ENCODE measurements at places on chromosomes 13 and 19.

GRCh38 chr19:49812452-49812996, 568 bp downstream of the FUZ start:
- no peak for DNase-seq

- DNase-seq: no peak
These were observed 105.0 kb downstream of the STK24 start for GRCh38 chr13:98471934-98472333.

DNA sequence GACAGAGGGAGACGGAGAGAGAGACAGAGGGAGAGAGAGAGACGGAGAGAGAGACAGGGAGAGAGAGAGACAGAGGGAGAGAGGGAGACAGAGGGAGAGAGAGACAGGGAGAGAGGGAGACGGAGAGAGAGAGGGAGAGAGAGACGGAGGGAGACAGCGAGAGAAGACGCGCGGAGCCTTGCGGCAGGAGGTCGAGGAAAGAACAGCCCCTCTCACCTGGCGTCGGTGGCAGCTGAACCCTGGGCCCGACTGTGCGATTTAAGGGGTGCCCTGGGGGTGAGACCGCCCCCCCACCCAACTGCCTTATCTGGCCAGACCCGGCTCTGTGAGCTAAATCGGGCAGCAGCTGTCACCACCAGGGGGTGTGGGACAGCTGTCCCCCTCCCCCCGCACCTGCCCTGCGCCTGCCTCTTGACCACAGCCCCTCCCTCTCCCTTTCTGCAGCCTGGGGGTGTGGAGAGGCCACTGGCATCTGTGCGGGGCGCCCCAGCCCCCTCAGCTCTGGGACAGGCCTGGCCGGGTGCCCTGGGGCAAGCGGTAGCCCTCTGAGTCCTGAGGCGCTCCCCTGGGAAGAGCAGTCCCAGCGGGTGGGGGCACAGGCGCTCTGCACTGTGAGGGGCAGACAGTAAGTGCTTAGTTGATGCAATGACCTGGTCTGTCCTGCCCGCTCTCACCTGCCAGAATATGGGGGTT, 10.8 kb downstream of the JOSD2 start:
- peak; percentile 68 for DNase-seq

DNA sequence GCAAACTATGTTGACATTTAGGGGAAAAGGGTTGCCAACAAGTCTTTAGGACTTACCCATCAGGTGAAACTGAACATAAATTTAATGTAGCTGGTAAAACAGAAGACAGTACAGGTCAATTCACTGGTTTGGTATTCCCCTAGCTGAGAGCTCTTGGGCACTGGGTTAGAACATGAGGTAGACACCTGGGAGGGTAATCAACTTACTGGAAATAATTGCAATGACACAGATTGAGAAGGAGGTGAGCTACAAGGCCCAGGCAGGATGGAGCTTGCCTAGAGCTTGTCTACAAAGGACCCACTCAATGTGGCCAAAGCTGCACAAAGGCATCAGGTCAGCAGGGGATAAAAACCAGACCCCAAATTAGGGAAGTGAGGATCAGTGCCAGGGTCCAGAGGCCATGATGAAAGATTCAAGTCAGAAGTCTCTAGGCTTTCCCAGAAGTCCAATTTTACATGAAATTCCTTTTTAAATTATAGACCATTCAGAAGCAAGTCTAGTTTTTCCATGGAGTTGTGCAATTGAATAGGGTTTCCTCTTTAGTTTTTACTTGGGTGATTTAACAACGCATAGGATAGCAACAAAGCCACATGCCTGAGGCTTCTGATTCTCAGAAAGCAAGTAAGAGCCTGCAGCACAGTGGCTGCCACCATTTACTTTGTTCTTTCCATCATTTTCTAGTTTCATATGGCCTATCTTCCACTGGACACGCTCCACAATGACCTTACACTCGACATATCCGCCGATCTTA, 194.0 kb downstream of the NDFIP2 start:
- DNase-seq: no peak

DNA sequence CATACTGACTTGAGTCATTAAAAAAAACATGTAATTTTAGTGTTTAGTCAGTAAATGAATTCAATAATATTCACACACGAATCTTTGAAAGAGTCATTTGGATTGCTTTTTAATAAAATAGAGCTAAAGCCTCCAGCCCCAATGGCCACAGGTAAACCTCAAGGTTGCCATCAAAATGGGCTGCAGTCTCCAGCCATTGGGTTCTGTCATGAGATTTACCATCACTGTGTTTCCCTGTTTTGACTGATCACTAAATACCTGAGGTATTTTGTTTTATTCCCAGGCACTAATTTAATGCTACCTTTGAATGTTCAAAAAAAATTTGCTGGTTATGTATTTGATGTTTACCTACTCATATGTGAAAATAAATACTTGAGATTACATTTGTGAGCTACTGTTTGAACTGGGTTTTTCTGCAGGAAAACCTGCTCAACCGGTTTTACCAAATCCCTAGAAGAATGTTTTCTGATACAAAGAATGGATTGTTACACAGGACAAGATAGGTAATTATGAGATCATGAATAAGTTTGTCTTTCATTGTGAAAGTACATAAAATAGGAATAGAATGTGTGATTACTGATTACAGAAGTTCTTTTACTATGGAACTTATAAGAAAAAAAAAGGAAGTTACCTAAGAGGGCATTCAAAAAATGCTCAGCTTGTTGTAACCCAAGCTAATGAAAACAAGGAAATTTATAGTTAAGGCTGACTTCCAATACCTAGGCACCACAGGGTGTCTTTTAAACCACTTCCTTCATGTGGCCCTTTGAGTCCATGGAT, 391.3 kb downstream of the EFNB2 start:
- peak; percentile 74 for DNase-seq

DNA sequence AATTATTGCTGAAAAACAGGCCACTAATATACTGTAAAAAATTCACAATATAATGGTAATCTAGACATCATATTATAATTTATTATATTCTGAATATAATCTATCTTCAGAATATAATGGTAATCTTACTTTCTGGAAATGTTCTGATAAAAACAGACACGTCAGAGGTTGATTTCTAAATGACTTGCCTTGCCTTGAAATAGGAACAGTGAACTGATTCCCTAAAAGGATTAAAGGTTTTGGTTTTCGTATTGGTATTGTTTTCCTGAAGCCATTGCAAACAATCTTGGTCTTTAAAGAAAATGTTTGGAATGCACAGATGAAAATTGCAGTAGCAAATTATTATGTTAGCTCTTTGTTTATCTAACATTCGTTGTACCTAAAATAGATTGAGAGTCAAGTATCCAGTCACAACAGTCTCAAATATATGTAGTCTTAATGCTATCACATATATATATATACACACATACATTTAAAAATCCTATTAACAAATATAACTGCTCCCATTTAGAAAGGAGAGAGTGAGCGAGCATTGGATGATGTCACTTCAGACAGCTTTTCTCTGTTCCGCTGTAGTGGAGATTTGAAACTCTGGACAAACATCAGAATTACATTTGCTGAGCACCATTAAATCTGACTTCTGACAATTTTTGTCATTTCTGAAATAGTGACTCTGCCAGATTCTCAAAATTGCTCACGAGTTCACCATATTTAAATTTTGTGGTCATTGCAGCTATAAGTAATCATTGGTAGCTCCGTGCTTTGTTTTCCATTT, 1.7 kb downstream of the ITM2B start:
- no peak for DNase-seq

DNA sequence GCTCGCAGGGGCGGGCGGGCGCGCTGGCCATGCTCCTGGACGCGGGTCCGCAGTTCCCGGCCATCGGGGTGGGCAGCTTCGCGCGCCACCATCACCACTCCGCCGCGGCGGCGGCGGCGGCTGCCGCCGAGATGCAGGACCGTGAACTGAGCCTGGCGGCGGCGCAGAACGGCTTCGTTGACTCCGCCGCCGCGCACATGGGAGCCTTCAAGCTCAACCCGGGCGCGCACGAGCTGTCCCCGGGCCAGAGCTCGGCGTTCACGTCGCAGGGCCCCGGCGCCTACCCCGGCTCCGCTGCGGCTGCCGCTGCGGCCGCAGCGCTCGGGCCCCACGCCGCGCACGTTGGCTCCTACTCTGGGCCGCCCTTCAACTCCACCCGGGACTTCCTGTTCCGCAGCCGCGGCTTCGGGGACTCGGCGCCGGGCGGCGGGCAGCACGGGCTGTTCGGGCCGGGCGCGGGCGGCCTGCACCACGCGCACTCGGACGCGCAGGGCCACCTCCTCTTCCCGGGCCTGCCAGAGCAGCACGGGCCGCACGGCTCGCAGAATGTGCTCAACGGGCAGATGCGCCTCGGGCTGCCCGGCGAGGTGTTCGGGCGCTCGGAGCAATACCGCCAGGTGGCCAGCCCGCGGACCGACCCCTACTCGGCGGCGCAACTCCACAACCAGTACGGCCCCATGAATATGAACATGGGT, 599 bp downstream of the ZIC2 start:
- peak; percentile 50 for DNase-seq

- DNase-seq: no peak
These were observed 1129.3 kb downstream of the SLITRK5 start for GRCh38 chr13:88800505-88800904.

GRCh38 chr13:25149711-25150110, 22.4 kb downstream of the AMER2 start:
- no peak for DNase-seq

- no peak for DNase-seq
These were observed 1.1 kb downstream of the CD79A start for GRCh38 chr19:41877916-41878905.

- DNase-seq: peak; percentile 44
These were observed 8.2 kb downstream of the SERTM1 start for GRCh38 chr13:36681894-36682624.

GRCh38 chr19:22603518-22604440, 30.3 kb upstream of the ZNF492 start:
- DNase-seq: no peak

- no peak for DNase-seq
These were observed 19.0 kb downstream of the SPC24 start for GRCh38 chr19:11136400-11137101.

DNA sequence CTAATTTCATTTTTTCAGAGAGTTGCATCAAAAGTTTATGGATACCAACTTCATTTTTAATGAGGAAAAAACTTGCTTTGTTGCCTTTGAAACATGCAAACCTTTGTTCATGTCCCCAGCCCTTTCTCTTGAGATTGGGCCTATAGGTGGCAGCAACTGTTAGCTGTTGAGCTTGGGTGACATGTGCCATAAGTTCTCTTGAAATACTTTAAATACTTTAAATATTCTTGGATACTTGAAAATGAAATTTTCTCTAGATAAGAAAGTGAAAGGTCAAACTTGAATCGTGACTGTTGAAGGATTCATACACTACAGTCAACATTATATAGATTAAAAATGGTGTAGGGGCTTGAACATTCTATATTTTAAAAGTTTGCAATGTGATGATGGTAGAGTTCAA, 294.9 kb downstream of the NDFIP2 start:
- peak; percentile 73 for DNase-seq

- DNase-seq: peak; percentile 16
These were observed 2.5 kb downstream of the BSG start for GRCh38 chr19:574658-575526.

DNA sequence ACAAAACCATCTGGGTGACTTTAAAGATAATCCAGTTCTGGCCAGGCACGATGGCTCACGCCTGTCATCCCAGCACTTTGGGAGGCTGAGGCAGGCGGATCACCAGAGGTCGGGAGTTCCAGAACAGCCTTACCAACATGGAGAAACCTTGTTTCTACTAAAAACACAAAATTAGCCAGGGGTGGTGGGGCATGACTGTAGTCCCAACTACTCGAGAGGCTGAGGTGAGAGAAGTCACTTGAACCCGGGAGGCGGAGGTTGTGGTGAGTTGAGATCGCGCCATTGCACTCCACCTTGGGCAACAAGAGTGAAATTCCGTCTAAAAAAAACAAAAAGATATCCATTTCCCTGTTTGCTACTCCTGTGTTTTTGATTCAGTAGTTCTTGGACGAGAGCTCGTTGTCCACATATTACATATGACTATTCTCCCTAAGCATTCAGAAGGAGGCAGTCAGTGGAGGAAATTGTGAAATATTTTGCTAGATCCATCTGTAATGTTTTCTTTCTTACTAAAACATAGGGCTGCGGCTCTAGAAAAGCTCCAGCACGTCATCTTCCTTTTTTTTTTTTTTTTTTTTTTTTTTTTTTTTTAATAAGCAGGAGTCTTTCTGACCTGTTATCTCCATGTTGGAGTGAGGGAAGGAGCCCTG, 33.6 kb downstream of the ZNF701 start:
- DNase-seq: no peak

DNA sequence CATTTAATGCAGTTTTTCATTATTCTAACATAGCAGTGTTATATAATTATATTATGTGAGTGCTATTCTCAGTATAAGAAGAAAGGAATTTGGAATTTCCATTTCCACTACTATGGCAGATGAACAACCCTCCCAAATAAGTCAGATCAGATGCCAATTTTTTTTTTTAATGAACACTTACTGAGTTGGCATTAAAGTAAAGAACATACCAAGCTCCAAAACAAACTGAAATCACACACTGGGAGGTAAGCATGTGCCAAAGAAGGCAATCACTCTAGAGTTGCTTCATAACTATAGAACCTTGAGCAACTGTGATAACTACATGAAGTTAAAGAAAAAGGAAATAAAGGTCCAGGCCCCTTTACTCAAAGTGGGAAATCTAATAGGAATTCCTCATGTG, 90.3 kb downstream of the RNF17 start:
- no peak for DNase-seq

DNA sequence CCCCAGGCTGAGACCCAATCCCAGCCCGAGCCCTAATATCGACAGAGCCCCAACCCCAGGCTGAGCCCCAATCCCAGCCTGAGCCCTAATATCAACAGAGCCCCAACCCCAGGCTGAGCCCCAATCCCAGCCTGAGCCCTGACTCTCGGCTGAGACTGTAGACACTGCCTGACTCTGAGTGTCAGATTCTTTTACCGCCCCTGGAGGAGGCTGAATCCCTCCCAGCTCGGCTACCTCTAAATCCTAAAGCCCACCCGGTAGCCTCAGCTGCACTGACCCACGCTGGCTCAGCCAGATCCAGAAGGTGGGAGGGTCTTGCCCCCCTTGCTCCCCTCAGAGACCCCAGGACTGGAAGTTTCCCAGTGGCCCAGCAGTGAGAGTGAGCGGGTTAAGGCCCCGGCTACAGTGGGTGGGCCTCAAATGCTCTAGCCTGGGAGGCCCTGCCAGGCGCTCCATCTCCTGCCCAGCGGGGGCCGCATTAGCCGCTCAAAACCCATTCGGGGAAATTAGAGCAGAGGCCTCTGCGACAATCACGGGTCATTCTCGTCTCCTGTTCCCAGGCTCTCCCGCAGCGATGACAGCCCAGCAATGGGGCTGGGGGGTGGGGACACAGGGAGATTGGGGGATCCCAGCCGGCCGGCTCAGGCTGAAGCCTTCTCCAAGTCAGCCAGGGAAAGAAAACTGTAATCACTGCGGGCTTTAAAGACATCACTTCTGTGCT, 43.8 kb downstream of the ZNRF4 start:
- DNase-seq: peak; percentile 87

DNA sequence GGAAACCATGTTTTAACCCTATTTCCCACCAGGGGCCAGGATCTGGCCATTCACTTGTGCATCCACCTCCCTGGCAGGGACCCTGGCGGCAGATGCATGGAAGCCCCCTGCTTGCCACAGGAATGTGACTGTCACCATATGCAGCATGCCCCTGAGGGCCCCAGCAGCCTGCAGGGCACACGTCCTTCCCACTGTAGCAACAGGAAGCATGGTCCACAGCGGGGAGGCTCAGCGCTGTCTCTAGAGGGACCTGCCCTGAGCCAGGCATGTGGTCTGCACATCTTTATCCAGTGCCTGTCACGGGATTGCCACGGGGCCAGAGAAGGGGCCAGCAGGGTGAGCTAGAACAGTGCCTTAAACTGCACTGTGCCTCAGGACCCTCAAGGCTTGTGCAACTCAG, 34.9 kb upstream of the MCF2L start:
- no peak for DNase-seq

- DNase-seq: no peak
These were observed 50.8 kb downstream of the USP12 start for GRCh38 chr13:27120811-27121210.

- DNase-seq: no peak
These were observed 13.1 kb upstream of the CD22 start for GRCh38 chr19:35315883-35316282.

All from GM23338 (cell line).